ENCODE measurements at places on chromosomes 3 and 15.

- no peak for DNase-seq
Observed at GRCh38 chr3:68234076-68234780, 579.8 kb upstream of the SUCLG2 start.

DNA sequence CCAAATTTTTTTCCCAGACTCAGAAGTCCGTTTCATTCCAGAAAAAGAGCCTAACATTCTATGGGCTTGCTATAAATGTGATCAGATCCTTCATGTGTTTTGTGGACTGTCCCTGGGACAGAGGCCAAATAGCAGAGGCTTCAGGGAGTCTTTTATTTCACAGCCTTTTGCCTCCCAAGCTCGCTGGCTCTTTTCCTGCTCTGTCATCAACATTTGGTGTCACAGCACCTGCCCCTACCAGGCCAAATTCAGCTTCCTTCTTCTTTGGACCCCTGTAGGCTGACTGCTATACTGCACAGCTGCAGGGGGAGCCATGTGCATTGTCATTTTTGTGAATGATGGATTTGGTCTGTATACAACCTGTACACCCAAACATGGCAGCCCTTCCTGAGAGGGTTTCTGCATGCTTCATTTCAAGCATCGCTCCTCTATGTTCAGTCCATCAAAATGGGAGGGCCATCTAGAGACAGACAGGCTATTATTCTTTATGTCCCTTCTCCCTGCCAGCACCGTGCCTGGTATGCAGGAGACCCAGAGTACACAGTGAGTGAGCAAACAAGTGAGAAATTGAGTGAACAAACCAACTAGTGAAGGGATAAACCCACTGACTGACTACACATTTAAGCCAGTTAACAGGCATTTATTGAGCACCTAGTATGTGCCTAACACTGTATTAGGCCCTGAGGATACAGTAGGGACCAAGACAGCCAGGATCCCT, 17.9 kb upstream of the RPP14 start:
- no peak for DNase-seq

- DNase-seq: peak; percentile 99
Observed at GRCh38 chr3:150546226-150547044, at the start of the genes EIF2A and SERP1. TSS of gene EIF2A (plus strand) at chr3:150546787. CDS start at chr3:150546803, 16 bp downstream. TSS of gene SERP1 (minus strand) at chr3:150546496. CDS start at chr3:150546135, 361 bp downstream.

DNA sequence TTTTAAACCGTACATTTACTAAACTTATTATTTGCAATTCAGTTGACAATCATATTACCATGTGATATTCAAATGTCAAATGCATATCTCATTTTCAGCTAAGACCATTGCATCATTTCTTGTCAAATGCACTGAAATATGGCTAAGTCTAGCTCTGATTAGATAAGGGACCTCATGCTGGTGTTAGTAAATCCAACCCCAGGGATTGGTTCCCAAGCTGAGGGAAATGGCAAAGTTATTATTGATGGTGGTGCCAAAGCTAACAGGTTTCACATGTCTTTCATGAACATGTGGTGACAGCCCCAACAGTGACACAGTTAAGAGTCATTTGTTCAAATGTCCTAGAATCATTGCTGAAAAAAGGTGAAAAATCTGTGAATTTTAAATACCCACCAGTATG, 641.1 kb downstream of the MECOM start:
- no peak for DNase-seq

DNA sequence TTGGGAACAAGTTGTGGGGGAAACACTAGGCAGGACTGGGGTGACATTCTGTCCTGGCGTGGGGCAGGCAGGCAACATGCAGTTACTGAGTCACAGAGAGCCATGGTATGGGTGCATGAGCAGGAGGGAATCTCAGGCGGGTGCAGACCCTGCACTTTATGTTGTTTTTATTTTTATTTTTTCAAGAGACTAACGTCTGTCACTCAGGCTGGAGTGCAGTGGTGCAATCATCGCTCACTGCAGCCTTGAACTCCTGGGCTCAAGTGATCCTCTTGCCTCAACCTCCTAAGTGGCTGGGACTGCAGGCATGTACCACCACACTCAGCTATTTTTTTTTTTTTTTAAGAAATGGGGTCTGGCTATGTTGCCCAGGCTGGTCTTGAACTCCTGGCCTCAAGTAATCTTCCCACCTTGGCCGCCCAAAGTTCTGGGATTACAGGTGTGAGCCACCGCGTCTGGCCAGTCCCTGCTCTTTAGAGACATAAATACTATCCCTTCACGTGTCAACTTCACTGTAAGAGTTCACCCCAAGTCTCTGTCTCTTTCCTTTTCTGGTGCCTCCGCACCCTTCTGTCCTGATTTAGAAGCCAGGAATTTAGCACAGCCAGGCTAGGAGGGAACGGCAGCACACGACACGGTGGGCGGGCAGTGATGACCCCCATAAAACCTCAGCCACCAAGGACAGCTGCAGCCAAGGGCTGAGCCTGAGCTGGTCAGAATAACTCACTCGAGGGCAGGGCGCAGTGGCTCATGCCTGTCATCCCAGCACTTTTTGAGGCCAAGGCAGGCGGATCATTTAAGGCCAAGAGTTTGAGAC, 72.8 kb upstream of the IQSEC1 start:
- no peak for DNase-seq

- DNase-seq: no peak
Observed at GRCh38 chr3:197798863-197799262, 7.8 kb downstream of the LRCH3 start.

- DNase-seq: no peak
Observed at GRCh38 chr3:111746772-111747171, 112.3 kb upstream of the PHLDB2 start.

GRCh38 chr15:69595009-69595791, 142.6 kb downstream of the RPLP1 start:
- DNase-seq: no peak

DNA sequence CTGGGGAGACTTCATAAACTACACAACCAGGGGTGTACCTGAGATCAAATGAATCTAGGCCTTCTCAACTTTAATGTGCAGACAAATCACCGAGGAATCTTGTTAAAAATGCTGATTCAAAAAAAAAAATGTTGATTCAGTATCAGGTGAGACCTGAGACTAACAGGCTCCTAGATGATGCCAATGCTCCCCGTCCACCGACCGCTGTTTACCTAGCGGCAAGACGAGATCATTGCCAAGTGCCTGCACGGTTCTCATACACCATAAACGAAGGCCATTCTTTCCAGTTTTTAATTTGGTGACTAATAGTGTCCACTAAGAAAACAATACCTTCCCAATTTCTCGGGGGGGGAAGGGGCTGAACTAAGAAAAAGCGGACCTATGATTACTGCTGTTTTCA, 2.5 kb upstream of the FSIP1 start:
- DNase-seq: no peak

DNA sequence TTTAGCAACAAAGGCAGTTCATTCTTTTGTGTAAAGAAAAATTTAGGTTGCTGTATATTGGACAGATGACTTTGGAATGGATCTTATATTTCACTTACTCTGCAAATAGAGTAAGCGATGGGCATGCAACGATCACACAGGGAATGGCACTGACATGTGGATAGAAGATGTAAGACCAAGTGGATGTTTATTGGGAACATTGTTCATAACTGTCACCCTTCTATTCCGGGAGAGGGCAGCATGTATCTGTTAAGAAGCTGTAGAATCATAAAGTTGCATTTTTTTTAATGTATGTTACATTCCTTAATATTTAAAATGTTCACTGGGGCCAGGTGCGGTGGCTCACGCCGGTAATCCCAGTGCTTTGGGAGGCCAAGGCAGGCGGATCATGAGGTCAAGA, 41.2 kb downstream of the HPS3 start:
- DNase-seq: no peak

- no peak for DNase-seq
Observed at GRCh38 chr15:73968461-73968860, 23.6 kb downstream of the STOML1 start.

- no peak for DNase-seq
Observed at GRCh38 chr3:70256566-70256965, 55.9 kb downstream of the MDFIC2 start.

- DNase-seq: no peak
Observed at GRCh38 chr3:138539352-138539751, 54.7 kb downstream of the CEP70 start.

- no peak for DNase-seq
Observed at GRCh38 chr15:37149146-37149545, 48.8 kb upstream of the MEIS2 start.

DNA sequence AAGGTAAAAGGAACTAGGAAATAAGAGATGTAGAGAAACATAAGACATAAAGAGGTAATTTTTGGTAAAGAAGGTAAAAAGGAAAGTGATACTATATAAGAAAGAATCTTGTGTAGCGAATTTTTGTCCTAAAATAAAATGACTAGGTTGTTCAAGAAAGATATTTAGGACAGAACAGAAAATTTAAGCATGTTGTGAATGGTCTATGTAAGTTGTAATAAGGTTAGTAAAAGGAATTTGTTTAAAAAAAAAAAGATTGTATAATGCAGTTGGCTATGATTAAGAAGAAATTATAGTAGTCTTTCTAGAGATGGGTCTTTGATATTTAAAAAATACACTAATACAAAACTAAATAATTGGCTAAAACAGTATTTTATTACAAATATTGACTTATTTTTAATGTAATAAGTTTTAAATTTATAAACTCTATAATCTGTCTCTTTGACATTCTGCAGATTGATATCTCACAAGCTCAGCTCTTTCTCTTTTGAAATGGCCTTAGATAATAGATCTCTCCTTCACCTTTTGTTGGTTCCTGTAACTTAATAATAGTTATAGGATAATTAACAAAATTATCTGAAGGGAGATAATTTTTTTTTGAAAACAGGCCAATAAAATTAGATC, 3.7 kb upstream of the SLC41A3 start:
- DNase-seq: no peak

- no peak for DNase-seq
Observed at GRCh38 chr15:68612503-68612902, 33.7 kb downstream of the CORO2B start.

DNA sequence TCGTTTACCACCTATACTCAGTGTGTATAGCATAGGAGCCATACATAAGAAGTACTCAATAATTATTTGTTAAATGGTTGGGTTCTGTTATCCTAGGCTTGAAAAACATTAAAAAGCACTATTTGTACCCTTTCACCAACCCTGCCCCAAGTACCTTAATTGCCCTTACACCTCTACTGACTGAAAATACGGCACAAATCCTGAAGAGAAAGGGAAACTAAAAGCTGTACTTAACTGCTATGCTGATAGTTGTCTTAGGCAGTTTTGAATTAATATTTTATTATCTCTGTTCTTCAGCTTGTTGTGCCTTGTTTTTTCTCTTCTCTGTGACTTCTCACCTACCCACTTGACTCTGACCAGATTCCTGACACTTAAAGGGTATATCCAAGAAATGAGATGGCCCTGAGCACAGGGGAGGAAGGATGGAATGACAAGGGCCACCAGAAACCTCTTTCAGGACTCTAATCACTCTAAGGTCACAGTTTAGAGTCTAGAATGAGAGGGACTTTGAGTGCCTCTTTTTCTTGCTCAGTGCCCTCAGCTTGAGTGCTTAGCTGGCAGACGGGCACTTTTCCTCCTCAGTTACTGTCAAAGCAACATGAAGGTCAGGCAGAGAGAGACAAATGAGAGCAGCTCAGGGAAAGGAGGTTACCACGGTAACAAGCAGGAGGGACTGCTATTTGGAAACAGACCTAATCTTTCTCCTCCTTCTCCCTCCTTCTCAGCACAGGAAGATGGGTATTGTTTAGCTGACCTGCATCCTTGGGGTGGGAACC, 136.5 kb downstream of the ZNF609 start:
- peak; percentile 65 for DNase-seq

DNA sequence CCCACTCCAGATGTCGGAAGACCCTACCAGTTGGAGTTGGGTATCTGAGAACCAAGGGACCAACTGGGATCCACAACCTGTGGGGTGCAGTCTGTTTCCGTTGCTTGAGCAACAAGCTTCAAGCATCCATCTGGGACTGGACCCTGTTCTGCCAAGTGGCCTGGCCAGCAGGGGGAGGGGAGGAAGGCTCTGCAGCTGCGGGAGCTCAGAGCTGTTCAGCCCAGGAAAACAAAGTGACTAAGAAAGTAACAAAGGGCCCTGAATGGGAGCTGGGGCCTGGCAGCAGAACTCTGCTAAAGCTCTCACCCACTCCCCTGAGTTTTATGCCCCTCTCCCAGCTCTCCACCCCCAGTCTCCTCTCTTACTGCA, 2.7 kb downstream of the TYRO3 start:
- peak; percentile 70 for DNase-seq

DNA sequence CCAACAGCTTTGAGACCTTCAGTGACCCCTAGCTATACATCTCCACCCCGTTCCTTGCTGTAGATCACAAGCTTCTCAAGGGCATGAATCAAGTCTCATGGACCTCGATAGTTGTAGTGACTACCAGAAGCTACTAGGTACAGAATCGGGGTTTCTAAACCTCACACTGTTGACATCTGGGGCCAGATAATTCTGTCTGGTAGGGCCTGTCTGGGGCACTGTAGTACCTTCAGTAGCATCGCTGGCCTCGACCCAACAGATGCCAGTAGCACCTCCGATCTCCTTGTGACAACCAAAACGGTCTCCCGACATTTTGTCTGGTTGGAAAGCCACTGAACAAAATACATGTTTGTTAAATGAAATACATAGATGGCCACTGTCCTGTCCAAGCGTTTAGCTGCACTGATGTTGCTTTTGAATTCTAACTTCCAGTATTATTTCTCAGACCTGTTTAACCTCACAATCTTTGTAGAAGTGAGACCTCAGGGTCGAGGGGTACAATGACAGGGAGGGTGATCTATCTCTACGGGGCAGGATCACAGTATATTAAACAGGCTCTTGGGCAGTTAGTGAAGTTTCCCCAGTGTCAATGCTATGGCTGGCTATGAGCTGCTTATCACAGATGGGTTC, 262.5 kb upstream of the IGF1R start:
- DNase-seq: no peak

GRCh38 chr3:56795829-56796185, 5.9 kb downstream of the ARHGEF3 start:
- DNase-seq: no peak

GRCh38 chr3:122318620-122319019, 6.4 kb upstream of the CSTA start:
- no peak for DNase-seq

GRCh38 chr15:63039811-63040210, 2.7 kb upstream of the TPM1 start:
- no peak for DNase-seq

DNA sequence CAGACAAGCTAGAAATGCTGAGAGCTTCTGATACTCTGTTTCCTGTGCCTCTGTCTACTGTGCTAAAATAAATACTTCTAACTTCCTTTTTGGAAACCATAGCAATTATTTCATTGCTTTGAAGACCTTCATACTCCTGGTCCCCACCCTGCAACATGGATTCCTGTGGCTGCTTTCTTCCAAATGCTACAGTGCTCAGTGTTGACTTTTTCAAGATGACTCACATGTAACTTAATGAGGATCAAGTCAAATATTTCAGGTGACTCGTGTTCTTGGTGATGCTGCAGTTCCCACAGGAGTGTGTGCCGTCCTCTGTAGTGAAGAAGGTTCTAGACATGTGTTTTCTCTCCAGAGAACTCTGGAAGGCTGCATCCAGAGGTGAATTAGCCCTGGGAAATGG, 288.6 kb downstream of the CLSTN2 start:
- DNase-seq: peak; percentile 91

GRCh38 chr3:117201901-117202774, 492.6 kb downstream of the TUSC7 start:
- DNase-seq: peak; percentile 1

- peak; percentile 76 for DNase-seq
Observed at GRCh38 chr3:115692887-115693524, 69.7 kb downstream of the GAP43 start.
